Activated CD8-positive, alpha-beta T cell treated with anti-CD3 and anti-CD28 coated beads, Interleukin-2, amount 10 ng/mL, durations not matched to agents 7 days and 5 days (primary cell): ENCODE measurements at places on chromosomes 4 and X. TPM values are rescaled to one million over a fixed set of nuclear protein-coding genes. Genes with fewer than 3 reads are reported as not detected.

Gene LRRC66
- 0.13 TPM for total RNA-seq

- DNase-seq: no peak
These were observed 109.2 kb upstream of the AP1S2 start for GRCh38 chrX:15963858-15964257.

GRCh38 chr4:112272292-112272691, 13.4 kb downstream of the TIFA start:
- no peak for DNase-seq

GRCh38 chrX:123976706-123977316, 15.3 kb downstream of the STAG2 start:
- no peak for DNase-seq

- no peak for DNase-seq
These were observed 118.0 kb downstream of the MANBA start for GRCh38 chr4:102642631-102643298.
